ENCODE measurements at places on chromosomes 5 and 9.

GRCh38 chr5:108772626-108773025, 24.9 kb downstream of the FER start:
- DNase-seq, result no peak

GRCh38 chr9:114216081-114216480, 60.7 kb downstream of the COL27A1 start:
- DNase-seq, result peak; percentile 55

DNA sequence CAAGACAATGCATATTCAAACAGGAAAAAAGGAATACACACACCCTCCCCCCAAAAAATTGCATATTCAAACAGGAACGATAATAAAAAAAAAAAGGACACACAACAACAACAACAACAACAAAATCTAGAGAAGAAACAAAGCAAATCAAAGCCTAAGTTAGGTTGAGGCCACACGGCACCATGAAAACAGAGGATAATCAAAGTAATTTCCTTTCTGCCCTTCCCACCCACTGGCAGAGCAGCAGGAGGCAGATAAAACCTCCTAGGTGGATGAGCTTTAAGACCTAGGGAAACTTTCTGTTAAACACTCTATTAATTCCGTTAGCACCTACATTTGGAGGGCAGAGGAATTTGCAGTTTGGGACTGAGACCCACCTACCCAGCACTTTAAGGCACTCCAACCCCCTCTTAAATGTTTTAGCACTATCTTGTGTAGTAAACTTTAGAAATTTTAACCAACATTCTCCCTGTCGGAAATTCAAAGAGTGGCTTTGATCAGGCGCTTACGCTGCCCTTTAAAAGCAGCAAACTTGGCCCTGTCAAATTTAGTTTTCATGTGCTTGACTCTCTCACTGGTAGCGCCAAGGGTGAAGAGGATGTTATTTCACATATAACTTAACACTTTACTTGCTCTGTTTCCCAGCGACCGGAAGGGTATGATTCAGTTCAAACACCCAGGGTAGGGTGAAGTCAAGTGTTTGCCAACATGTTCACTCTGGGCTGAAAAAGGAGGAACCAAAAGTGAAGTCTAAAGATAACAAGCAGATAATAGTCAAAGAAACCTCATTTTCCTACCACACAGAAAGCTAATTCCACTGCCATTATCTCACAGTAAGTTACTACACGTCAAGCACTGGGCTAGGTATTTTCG, 9.2 kb downstream of the ENC1 start:
- DNase-seq, result no peak

GRCh38 chr5:178346607-178347334, 114.2 kb upstream of the PHYKPL start:
- DNase-seq, result peak; percentile 45

- DNase-seq, result no peak
Observed at GRCh38 chr5:34058532-34058931, 15.5 kb upstream of the C1QTNF3 start.

- DNase-seq, result no peak
Observed at GRCh38 chr5:145056800-145057199, 778.3 kb downstream of the PRELID2 start.

DNA sequence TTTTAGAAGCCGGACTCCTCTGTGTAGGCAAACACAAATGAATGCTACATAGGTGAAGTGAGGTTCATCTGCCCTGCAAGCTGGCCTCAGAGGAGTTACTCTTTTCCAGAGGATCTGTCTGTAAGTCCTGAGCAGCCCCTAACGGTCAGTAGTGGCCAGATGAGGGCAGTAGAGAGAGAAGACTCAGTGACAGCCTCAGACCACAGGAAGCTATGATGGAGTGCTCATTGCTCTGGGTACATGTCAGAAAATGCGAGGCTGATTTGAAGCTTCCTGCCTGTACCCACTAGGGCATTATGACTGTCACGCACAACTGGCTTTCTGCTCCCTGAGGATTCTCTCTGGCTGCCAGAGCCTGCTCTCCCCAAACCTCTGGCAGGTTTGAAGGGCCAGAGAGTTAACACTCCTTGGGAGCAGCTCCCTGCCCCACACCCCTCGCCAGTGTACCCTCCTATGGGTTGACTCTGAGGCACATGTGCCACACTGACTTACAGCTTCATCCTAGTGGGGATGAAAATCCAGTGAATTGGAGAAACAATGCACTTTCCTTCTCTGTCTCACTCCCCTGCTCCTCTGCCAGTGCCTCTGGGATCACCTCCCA, 141.5 kb downstream of the GABRG2 start:
- DNase-seq, result peak; percentile 20

- no peak for DNase-seq
Observed at GRCh38 chr5:123387313-123387712, 35.9 kb downstream of the CEP120 start.

DNA sequence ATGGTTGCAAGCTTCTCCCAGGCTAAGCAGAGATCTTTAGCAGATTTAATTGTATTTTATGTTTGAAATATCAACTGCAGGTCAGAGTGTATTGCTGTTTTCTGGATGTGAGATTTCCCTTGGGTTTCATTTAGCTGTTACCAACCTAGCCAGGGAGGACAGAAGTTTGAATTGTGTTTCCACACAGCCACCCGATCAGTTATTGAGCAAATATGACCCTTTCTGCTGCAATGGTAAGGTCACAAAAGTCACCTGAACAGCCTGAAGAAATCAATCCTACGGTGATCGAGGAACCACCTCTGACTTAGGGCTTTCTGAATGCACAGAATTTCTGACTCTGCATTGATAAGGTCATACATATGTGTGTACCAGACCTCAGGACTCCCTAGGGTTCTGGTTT, 419.9 kb downstream of the MAN2A1 start:
- no peak for DNase-seq

- no peak for DNase-seq
Observed at GRCh38 chr9:124602204-124602603, 95.0 kb upstream of the NR5A1 start.

DNA sequence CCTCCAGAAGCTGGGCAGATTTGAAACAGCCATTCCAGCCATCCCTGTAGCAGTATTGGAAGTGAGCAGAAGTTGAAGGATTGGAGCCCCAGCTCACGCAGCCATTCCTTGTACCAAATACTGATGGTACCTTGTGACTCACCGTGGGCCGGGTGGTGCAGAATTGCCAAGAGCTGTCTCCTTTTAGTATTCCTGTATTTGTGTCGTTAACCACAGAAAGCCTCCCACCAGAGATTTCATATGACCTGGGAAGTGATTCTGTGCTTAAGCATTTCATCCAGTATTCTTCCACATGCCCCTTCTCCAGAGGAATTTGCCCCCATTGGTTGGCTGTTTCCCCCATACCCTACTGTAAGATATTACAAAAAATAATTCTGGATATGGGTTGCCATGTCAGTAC, 17.7 kb upstream of the TLX3 start:
- no peak for DNase-seq

GRCh38 chr9:121207371-121207940, 5.8 kb upstream of the RAB14 start:
- no peak for DNase-seq

DNA sequence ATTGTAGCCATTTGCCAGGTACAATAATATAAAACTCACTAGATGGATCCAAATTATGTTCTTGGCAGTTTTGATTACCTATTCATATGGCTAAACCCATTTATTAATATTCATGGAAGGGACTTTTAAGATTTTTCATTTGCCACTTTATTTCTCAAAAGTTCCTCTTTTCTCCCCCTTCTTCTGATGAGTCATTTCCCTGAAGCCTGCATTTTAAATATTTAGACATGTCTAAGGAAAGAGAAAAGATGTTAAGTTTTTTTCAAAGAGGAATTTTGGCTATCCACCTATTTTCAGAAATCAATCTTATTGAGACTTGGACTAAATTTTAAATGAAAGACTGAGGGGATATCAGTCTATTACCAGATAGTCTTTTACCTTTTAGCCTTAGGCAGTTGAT, 1189.4 kb downstream of the EFNA5 start:
- DNase-seq, result no peak

DNA sequence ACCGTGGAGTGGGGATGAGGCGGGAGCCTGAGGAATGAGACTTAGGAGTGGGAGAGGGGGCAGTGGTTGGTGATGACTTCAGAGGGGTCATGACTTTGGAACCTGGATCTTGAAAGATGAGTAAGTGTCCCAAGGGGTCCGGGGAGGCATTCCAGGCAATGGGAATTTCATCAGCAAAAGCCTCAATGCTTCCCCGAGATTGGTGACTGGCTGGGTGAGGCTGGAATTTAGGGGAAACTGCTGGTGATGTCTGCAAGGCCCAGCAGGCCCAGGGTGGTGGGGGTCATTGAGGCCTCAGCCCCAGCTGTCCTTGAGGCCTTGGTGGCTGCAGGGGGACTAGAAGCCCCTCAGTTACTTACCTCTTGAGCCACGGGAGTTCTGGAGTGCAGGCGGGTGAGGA, 7.5 kb downstream of the NDST1 start:
- no peak for DNase-seq

DNA sequence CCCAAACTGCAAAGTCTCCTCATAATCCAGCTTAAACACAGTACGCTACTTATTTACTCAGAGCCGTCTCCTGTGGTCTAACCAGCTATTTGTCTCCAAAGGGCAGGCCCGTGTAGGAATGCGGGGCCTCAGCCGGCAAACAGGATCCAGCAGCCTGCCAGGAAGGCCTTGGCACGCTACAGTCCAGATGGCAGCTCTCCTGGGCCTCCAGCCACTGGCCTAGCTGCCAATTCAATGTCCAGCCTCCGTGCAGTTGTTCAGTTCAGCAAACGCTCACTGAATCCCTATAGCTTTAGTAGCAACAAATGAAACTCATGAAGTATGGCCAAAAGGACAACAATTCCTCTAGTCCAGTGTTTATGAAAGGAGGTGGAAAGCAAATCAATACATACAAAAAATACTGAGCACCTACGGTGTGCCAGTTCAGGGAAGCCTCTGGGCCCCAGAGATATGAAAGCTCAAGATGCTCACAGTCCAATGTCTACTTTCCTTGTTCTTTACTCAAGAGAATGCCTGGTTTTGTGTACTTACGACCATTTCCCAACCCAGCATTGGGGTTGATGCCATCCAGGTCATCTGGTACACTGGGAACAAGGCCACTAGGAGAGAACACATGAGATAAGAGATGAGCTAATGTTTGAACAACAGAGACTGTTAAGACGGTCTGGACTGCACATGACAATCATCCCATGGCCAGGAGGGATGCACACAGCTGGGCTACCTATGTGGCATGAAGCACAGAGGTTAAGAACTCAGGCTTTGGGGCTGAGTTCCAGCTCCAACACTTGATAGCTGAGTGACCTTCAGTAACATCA, 8.3 kb downstream of the CDK5RAP2 start:
- DNase-seq, result peak; percentile 24

- no peak for DNase-seq
Observed at GRCh38 chr5:145830594-145830993, 4.5 kb downstream of the PRELID2 start.

GRCh38 chr9:84772511-84772910, 103.0 kb downstream of the NTRK2 start:
- DNase-seq, result no peak

GRCh38 chr5:139635606-139636206, 12.4 kb upstream of the CXXC5 start:
- DNase-seq, result peak; percentile 70

DNA sequence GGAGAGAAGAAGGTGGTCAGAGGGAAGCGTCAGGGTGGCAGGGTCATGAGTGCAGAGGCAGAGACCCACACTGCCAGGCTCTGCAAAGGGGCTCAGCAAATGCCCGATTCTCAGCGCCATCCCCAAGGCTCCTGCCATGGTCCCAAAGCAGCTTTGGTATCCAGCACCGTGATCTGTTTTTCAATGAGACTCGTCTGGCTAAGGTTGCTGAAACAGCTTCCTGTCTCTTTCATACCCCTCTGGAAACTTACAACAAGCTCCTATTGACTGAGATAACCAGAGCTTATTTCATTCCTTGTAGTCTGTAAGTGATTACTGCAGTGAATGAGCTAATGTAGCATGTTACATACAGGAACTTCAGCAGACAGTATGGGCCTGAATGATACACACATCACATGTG, 568.6 kb upstream of the DAP start:
- DNase-seq, result no peak

DNA sequence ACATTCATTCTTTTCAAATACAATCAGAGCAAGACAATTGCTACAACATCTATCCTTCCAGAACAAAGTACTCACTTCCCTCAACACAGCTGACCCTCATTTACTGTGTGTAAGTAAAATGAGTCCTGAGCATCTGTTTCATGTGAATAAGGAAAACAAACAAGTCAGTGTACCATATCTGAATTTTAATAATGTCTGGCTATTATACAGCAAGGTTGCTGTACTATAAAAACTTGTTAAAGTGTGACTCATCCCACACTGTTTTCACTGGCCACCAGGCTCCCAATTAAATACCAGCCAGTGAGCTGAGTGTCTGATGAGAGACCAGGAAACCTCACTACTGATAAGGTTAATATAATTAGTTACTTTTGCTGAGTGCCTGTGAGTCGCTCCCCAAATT, 339.8 kb downstream of the AGTPBP1 start:
- DNase-seq, result no peak

DNA sequence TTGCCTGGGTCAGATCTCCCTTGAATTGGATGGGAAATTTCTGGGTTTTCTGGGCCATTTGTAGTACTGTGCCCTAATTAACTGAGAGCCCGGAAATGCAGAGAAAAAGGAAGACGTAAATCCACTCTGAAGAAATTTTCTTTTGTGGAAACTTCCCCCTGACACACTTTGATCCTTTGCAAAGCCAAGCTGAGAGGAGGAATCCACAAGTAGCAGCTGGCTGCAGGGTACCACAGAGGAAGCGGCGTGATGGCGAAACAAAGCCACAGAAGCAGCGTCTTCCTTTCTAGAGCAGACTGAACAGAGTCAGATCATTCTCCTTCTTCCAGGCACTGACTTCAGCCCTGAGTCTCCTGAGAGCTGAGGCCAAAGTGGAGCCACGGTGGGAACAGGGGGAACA, 47.1 kb upstream of the ZNF354A start:
- DNase-seq, result no peak

- DNase-seq, result no peak
Observed at GRCh38 chr5:115531787-115532367, 12.7 kb downstream of the FEM1C start.

GRCh38 chr9:86408121-86408520, 53.9 kb upstream of the TUT7 start:
- no peak for DNase-seq

GRCh38 chr5:170028124-170028523, 47.8 kb upstream of the INSYN2B start:
- no peak for DNase-seq

DNA sequence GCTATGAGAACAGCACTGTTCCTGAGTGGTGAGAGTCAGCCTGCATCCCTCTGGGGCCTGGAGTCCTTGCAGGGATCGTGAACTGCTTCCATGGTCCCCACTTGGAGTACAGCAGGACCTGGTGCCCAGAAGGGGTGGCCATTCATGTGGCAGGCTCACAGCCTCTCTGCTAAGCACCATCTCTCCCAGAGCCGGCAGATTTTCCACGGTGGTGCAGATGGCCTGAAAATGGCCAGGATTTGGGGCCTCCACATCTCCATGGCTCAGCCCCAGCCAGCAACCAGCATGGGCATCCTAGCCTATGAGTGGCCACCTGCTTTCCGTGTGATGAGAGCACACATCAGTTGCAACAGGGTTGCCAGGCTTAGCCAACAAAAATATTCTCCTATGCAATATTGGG, 33.9 kb upstream of the SEMA4D start:
- DNase-seq, result no peak

- no peak for DNase-seq
Observed at GRCh38 chr5:31769530-31769929, 130.6 kb downstream of the PDZD2 start.

GRCh38 chr9:133247632-133248031, 27.4 kb downstream of the ABO start:
- DNase-seq, result no peak

- no peak for DNase-seq
Observed at GRCh38 chr5:74469234-74469994, 171.1 kb downstream of the ENC1 start.

GRCh38 chr5:132142459-132142858, 68.9 kb downstream of the CSF2 start:
- DNase-seq, result no peak
